ENCODE measurements at places on chromosomes 2 and 18. TPM values are rescaled to one million over a fixed set of nuclear protein-coding genes. Genes with fewer than 3 reads are reported as not detected.
A peak's percentile ranks its signal among the peaks of the same experiment; 100 is the strongest.

DNA sequence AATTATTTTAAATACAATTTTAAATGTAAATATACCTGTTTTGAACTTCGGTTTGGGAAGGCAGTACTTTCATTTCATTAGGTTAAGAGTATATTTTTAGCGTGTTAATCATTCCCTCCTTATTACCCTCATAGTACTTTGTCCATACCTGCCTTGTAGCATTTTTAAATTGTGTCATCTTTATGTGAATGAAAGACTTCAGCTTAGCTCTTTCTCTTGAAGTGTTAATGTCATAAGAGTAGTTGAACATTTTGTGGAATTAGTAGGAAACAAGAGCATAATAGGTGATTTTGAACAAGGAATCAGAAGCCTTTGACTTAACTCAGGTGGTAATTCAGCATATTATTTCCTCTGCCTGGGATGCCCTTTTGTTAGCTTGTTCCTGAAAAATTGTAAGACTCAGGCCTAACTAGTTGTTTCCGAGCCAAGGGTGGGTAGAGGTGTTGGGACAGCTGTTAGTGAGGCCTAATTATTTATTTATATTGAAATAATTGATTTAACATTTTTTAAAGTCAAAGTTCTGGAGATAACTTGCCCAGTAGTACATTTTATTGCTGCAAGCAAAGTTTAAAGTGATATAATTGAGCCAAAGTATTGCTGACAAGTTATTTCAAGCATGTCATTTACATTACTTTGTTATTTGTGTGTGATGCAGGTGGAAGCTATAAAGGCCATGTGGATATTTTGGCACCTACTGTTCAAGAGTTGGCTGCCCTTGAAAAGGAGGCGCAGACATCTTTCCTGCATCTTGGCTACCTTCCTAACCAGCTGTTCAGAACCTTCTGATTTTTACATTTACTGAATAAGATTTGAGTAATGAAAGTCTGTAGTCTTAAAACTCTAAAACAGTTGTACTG, 38.7 kb downstream of the DDX1 start:
- no peak for DNase-seq

- DNase-seq: no peak
Measured at GRCh38 chr18:63887424-63887823, at the start of gene SERPINB2. Gene SERPINB2, plus strand, starts transcription at chr18:63887705. Its CDS starts 3,740 bp downstream, at chr18:63891445.

GRCh38 chr2:64814007-64814406, 160.3 kb upstream of the SERTAD2 start:
- no peak for DNase-seq

GRCh38 chr18:68800075-68800474, 2.2 kb downstream of the CCDC102B start:
- no peak for DNase-seq

The TRAK2 gene
- 125 TPM for total RNA-seq

The SKOR2 gene
- not detected for total RNA-seq

DNA sequence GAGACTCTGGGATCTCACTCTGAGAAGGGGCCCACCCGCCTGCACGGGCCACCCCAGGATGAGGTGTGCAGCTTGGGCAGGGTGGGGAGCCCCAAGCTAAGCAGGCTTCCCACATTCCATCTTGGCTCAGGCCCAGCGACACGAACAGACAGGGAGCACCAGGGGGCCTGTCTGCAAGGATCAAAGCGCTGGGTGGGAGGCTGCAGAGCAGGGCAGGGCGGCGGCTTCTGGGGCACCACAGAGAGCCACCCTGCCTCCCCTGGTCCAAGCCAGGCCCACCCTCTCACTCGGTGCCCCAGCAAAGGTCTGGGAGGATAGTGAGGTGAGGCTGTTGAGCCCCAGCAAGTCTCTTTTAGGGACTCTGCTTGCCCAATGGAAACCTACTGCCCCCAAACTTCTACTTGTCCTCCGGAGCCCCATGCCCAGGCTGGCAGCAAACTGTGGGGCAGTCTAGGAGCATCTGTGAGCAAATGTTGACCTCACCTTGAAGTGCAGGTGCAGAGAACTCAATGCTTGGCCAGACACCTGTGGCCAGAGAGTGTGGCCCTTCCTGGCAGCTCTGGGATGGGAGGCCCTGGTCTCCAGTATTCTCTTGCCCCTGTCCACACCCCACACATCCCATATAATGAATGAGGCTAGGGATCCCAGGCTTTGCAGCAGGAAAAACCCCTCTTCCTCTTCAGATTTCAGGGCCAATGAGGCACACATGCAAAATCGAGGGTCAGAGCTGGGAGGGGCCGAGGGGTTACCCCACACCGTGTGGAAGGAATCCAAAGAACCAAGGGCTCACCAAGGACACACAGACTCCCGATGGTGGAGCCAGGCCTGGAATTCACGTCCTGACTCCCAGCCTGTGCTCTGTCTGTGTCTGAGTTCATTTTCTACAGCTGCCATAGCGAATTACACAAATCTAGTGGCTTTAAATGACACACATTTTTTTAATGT, 18.8 kb upstream of the GLI2 start:
- DNase-seq: no peak

GRCh38 chr18:35564795-35565453, 16.6 kb upstream of the GALNT1 start:
- no peak for DNase-seq

The C1GALT1C1L gene
- total RNA-seq: 1.1 TPM

GRCh38 chr2:136637402-136637801, 127.9 kb upstream of the THSD7B start:
- DNase-seq: no peak

GRCh38 chr2:239297142-239298004, 103.4 kb downstream of the HDAC4 start:
- peak; percentile 25 for DNase-seq

DNA sequence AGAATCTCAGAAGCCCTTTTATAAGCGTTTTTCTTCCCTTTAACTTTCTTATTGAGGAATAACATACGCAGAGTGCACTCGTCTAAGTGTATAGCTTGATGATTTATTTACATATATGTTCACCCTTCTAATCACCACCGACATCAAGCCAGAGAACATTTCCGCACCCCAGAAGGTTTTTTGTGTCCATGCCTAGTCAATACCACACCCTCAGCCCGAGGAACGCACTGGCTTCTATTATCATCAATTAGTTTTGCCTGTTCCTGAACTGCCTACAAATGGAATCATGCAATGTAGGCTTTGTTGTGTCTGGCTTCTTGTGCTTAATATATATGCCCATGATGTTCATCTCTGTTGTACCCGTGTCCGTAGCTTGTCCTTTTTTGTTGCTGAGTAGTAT, 27.7 kb downstream of the SDC1 start:
- no peak for DNase-seq

The ANKRD29 gene
- 5.4 TPM for total RNA-seq

DNA sequence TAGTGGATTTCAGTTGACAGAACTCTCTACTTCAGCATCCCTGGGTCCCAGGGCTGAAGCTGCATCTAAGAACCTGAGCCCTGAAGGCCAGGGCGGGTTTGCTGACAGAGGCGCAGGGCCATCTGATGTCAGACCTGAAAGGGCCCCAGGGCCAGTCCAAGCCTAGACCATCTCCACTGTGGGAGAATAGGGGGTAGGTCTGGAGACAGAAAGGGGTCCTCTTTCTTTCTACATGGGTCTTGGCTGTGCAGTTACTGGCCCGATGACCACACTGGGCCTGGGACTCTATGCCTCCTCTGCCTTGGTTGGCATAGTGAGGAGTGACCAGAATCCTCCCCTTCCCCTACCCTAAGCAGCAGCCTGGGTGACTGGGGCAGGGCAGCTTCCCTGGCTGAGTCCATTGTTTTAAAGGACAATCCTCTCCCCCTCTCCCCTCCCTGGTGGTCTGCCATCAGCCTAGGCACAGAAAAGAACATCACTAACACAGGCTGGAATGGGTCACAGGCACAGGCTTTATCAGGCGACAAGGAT, 34.5 kb downstream of the HS1BP3 start:
- DNase-seq: no peak

Measured in heart left ventricle (tissue), 16 donors.